ENCODE measurements at places on chromosomes 7 and 10. TPM values are rescaled to one million over a fixed set of nuclear protein-coding genes. Genes with fewer than 3 reads are reported as not detected.

DNA sequence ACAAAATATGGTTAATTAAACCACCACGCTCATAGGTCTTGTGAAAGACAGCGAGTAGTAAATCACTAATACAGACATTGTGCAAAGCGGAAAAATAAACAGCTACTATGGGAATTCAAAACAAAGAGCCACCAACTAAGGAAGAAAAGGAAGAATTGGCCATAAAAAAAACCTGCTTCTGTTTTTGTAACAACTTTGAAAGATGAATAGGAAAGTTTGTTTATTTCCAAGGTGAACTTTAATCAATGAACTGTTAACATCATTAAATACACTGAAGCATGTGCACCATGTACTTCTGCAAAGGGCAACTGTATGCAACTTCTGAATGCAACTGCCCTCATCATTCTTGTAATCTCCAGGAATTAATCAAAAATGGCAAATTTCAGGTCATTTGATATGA is 651.1 kb downstream of the PARD3 start:
- DNase-seq = no peak

DNA sequence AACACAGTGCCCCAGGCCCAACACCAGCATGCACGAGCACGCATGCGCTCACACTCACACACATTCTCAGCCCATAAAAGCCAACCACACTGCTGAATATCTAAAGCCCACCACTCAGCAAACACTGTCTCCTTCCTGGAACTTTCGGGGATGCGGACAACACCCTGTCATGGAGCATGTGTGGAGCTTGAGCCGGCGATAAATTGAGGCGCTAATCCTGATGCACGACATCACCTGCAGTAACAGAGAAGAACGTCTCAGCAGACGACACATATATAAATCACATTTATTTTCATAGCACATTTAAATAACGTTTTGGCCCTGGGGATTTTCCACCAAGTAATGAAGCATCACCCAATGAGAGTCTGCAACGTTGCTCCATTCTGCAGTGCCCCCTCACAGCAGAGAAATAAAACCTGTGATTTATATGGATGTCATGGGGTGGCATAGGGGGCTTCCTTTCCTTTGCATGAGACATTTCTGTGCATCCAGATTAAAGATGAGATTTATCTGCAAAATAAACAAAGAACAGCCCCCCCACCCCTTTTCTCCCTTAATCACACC is 267.7 kb upstream of the NFE2L3 start:
- no peak for DNase-seq

DNA sequence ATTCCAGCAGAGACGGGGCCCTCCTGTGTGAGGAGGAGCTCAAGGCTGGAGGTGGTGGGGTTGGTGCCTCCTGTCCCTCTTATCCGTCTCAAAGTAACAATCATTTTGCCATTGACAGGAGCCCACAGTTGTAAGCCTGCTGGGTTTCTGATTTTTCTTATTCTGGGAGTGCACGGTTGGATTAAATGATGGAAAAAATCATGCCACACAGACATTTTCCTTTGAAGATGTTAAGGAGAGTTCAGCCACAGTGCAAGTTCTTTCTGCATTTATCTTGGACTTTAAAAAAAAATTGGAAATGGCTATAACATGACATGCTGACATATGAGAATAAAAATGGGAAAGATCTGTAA is 8.4 kb upstream of the LYZL1 start:
- DNase-seq = no peak

DNA sequence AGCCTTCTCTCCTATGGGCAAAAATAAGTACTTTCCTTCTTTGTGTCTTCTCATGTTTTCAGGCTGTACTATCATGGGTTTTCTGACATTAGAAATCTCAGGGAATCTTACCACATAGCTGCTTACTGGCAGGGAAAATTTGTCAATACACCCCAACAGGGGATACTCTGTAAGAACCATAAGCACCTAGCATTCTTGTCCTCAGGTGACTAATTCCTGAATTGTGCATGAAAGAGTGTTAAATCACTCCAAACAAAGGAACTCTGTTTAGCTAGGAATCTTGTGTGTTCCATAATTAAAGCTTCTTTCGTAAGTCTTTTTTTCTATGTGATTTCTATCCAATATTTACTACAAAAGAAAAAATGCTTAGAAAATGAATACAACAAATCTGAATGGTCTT is 206.7 kb upstream of the POT1 start:
- DNase-seq = no peak

OR2A12 gene
- not detected for total RNA-seq

SFRP5 gene
- not detected for total RNA-seq

- DNase-seq = no peak
These were observed 256.9 kb upstream of the MTPN start for GRCh38 chr7:136234040-136234439.

- DNase-seq = no peak
These were observed 118.8 kb upstream of the SFMBT2 start for GRCh38 chr10:7529638-7530037.

DNA sequence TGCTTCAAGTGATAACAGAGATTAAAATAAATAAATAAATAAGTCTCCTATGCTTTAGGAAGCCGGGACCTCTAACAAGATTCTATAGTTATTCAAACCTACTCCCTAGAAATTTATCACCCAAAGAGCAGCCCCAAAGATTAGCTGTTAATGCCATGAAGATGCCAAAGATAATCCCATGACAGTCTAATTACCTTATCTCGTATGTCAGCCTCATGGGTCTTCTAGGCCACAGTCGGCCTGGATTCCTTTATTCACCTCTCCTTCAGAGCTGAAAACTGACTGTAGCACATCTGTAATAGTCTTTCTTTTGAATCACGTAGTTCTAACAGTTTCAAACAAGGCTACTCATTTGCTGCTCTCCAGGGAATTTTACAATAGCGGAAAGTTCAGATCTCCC is 24.2 kb downstream of the COL1A2 start:
- no peak for DNase-seq

NODAL gene
- not detected for total RNA-seq

OR13A1 gene
- total RNA-seq = not detected

GRCh38 chr10:112307358-112308124 is 24.3 kb downstream of the TECTB start:
- peak; percentile 51 for DNase-seq

LMBR1 gene
- 25.1 TPM for total RNA-seq

RTKN2 gene
- total RNA-seq = 15.1 TPM

ACTL6B gene
- total RNA-seq = not detected

Data from fibroblast of villous mesenchyme (primary cell).